ENCODE measurements at places on chromosomes 5 and 9.

DNA sequence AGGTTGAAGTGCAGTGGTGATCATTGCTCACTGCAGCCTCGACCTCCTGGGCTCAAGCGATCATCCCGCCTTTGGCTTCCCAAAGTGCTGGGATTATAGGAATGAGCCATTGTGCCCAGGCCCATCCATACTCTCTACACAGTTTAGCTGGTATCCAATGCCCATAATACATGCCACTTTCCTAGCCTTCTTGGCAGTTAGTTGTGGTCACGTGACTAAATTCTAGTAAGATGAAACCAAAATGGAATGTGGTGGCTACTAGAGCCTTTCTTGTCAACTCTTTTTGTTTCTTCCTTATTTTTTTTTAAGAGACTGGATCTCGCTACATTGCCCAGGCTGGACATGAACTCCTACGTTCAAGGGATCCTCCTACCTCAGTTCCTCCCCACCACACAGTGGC lies 15.3 kb upstream of the KIF27 start:
- no peak for DNase-seq

- DNase-seq, result no peak
Observed at GRCh38 chr5:74631081-74631953, 9.2 kb downstream of the ENC1 start.

DNA sequence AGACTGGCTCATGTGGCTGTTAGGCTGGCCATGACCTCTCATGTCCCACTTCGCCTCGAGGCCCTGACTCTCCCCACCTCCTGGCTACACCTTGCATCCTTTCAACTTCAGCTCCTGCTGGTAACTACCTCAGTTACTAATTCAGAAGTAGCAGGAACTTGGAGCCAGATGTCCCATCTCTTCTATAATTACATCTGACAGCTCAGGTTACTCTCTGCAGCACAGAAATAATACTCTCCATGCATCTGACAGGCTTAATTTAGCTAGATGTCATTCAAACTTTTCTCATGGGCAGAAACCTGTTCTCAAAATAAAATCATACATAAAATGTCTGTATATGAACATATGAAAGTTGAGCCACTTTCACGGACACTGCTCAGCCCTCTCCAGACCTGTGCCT lies 92.2 kb upstream of the IL33 start:
- no peak for DNase-seq

DNA sequence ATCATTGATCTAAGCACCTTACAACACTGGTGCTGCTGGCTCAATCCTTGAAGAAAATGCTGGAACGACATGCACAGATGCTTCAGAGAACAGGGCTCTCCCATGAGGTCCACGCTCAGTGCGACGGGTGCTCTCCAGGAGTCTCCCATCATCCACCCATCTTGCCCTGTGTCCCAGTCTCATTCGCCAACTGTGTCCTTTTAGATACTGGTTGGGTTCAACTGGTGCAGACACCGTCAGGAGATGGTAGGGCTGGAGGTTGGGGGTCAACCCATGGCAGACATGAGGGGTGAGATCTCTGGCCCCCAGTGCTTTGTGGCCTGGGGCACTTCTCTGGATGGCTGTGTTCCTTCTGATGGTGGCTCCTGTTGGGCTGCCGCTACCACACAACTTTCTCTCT lies 1.6 kb upstream of the OBP2B start:
- no peak for DNase-seq

DNA sequence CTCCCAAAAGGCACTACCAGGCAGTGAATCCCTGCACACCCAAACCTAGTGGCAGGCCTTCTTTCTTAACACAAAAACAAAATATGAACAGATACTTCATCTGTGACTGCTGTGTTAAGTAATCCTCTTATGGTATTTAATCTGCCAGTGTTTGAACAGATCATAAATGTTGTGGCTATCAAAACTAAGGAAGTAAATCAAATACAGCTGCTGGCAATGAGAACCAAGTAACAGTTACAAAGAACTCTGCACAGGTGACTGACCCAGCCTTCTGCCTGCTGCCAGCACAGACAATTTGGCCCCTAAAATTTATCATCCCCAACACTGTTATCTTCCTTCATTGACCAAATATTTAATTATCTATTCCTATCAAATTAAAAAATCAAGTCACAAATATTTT lies 78.0 kb downstream of the GNAQ start:
- no peak for DNase-seq

GRCh38 chr5:90440644-90441043 lies 31.1 kb upstream of the CETN3 start:
- no peak for DNase-seq

DNA sequence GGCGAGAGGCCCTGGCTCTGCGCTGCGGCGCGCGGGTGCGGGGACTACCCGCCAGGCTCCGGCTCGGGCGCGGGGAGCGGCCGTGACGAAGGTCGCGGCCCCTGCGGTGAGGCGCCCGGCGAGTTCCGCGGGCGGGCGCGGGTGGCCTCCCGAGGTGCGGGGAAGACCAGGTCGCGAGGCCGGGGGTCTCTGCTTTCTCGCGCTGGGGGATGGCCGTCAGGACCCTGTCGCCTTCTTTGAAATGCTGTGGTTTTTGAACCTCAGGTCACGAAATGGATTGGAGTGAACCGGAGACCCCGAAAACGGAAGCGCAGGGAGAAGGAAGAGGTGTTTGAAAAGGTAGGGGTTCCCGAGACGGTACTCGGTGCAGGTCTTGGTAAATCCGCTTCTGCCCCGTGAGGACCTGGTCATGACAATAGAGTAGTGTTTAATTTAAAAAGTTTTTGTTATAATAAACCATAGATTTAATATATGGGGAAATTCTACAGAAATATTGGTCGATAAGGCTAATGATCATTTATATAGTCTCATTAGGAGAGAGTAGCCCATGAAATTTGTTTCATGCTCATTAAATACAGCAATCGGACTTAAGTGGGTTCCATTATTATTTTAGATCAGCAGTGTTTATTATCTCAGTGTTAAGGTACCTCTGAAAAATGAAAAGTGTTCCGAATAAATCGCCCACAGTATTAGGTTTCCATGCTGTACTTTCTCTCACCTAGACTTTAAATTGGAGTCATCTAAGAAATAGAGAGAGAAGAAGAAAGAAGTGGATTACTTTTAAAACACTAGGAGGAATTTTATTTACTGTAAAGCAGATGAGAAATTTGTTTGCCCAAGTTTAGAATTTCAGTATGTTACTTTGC lies 279.0 kb downstream of the AOPEP start:
- no peak for DNase-seq

DNA sequence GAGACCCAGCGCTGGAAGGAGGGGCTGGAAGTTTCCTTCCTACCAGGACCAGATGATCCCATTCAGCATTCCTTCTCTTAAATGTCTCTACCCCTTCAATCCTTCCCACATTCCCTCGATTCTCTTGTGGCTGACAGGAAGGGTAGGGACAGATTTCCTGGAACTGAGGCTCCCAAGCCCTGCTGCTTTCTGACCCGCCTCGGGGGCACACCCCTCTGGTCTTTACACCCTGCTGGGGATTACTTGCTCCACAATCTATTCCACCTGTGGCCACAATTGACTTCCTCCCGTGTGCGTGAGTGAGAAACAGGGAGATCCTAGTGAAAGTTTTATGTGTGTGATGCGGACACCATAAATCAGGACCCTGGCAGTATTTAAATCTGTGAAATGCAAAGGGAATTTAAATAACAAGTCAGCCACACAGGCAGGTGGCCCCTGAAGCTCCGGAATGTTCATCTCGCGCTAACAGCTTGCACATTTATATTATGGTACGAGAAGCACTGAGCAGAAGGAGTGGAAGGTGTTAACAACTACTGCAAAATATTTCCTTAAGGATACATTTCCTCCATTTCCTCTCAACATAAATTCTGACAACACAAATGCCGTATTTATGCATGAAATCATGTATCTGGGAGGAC lies 237.5 kb downstream of the SLIT3 start:
- no peak for DNase-seq
